ENCODE measurements at places on chromosomes 3 and 15. TPM values are rescaled to one million over a fixed set of nuclear protein-coding genes. Genes with fewer than 3 reads are reported as not detected.

LYZL4 gene
- not detected for total RNA-seq

CHP1 gene
- total RNA-seq = 85.9 TPM

TRIM71 gene
- not detected for total RNA-seq

PRTG gene
- total RNA-seq = 2.4 TPM

ROBO1 gene
- 98.5 TPM for total RNA-seq

Data from smooth muscle cell of bladder (primary cell).